ENCODE measurements at places on chromosomes 1 and 21.

- DNase-seq, result no peak
Observed at GRCh38 chr1:119312500-119312899, 56.1 kb upstream of the HAO2 start.

- DNase-seq, result no peak
Observed at GRCh38 chr1:67827688-67828087, 5.6 kb downstream of the GNG12 start.

GRCh38 chr1:44642255-44642654 lies 32.0 kb downstream of the TMEM53 start:
- DNase-seq, result no peak

DNA sequence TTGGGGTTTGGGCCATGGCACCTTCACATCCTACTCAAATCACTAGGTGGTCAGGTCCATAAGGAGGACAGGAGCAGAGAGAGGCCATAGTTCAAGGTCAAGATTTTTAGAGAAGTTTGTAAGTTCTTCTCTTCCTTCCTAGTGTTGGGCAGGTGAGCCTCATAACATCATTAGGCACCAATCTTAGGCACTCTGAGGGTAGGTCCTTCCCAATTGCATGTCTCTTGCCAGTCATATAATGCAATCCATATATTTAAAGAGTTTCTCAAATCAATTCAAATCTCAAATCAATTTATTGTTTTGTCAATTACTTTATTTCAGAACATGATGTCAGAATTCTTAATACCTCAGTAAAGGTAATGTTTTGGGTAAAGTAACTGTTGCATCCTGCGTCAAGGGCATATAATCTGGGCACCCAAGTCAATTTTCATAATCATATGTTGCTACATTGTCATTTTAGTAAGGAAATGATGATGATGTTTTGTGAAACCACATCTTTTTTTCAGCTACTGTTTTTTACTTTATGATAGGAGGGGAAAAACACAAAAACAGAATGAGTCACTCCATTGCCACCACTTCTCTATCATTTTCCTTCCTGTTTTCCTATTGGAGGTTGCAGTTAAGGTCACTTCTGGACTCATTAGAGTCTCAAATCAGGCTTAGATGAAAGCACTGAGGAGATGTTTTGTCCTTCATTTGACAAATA lies 122.7 kb downstream of the UCHL5 start:
- no peak for DNase-seq

DNA sequence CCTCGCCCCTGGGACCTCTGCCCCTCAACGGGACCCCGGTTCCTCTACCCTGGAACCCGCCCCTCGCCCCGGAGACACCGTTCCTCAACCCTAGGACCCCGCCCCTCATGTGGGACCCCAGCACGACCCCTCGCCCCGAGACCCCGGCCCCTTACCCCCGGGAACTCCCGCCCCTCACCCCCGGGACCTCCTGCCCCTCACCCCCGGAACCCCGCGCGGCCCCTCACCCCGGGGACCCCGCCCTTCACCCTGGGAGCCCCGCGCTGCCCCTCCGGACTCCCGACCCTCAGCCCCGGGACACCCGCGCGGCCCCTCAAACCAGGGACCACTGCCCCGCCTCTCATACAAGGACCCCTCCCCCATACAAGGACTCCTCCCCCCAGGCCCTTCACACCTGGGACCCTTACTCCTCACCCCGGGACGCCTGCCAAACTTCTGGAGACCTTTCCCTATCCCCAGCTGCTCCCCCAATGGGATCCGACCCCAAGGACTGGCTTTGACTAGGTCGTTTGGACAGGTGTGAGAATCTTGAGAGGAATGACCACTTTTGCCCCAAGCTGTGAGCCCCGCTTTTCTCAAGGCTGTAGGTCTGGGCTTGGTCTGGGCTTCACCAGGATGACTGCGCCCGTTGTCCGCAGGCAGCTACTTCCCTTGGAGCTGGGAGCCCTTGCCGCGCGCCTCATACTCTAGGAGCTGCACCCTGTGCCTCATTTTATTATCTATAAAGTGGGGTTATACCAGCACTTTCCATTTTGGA lies 843 bp downstream of the DIP2A start:
- DNase-seq, result no peak

GRCh38 chr1:62227496-62227895 lies 32.8 kb downstream of the L1TD1 start:
- DNase-seq, result no peak

DNA sequence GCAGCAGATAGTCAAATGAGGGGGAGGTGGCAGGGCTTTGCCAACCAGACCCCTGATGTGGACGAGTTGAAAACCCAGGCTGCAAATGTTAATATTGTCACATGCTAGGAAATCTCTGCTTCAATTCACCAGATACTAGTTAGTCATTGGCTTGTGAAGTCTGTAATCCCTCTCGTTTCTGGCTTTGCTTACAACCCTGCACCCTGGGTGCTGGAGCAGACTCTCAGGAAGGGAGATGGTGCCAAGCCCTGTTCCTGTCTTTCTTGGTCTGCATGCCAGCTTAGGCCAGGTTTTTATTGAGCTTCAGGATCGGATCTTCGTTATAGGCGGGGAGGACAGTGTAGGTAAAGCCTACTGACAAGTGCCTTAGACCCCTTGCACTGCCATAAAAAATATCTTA lies 53.3 kb downstream of the MDM4 start:
- DNase-seq, result no peak

DNA sequence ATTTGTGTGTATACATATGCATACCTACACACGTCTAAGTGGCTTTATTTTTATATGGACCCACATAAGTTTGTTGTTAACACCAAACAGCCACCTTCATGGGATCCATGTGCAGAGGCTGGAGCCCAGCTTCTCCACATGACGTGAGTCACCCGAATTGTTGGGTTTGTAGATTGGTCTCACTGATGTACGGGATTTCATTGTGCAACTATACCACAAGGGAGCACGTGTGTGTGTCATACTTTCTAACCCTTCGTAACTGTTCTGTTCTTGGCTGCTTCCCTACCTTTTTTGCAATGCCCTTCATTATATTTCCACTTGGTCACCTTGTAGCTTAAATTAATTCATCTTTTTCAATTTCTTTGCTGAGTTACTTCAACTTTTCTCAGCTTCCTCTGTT lies 21.0 kb downstream of the SPRTN start:
- DNase-seq, result no peak

DNA sequence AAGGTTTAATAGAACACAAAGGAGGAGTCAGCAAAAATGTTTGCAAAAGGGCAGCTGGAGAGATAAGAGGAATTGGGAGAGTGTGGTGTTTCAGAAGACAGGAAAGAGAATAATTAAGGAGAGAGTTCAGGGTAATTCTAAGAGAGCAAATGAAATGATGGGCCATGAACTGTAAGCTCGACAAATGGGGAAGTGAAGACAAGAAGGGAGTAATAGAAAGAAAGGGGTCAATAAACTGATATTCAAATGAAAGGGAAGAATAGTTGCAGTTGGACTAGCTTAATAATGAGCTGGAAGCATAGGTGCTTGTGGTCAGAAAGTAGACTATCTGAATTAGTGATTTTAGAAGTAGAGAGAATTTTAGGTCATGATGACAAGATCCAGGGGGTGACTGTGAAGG lies 15.6 kb upstream of the RNF220 start:
- DNase-seq, result no peak

DNA sequence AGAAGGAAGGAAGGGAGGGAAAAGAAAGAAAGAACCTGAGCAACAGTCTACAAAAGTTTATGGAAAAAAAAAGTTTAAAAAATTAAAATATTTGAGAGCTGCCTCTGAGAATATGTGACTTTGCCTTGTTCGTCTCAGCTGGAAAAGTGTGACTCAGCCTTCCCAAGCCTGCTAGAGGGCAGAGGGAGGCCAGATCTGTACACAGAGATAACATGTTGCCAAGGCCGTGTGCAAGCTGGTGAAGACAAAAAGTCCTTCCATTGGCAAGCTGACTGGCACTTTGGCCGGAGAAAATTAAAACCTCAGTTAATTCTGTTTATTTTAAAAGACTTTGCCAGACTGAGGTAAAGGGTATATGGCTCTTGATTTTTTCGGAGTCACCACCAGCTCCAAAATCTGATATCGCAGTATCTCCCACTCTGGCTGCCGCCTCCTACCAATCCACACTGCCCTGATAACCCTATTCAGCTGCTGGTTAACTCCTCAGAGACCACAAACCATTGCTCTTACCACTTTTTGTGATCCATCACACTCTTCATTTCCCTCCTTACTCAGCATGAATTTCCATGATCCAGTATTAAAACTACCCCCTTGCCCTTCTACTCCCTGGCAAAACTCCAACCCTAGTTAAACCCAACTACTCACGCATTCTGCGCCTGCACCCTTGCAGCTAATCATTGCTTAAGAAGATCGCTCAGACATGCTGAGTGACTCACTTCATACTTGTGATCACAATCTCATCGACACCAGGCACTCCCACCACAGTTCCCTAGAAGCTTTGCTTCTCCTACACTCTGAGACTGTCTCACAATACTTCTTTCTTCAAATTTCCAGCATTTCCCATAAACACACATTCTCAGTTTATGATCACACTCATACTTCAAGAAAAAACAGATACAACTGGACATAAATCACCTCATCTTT lies 5.7 kb upstream of the PPP1R15B start:
- no peak for DNase-seq

GRCh38 chr1:201556841-201557571 lies 18.1 kb downstream of the NAV1 start:
- no peak for DNase-seq

DNA sequence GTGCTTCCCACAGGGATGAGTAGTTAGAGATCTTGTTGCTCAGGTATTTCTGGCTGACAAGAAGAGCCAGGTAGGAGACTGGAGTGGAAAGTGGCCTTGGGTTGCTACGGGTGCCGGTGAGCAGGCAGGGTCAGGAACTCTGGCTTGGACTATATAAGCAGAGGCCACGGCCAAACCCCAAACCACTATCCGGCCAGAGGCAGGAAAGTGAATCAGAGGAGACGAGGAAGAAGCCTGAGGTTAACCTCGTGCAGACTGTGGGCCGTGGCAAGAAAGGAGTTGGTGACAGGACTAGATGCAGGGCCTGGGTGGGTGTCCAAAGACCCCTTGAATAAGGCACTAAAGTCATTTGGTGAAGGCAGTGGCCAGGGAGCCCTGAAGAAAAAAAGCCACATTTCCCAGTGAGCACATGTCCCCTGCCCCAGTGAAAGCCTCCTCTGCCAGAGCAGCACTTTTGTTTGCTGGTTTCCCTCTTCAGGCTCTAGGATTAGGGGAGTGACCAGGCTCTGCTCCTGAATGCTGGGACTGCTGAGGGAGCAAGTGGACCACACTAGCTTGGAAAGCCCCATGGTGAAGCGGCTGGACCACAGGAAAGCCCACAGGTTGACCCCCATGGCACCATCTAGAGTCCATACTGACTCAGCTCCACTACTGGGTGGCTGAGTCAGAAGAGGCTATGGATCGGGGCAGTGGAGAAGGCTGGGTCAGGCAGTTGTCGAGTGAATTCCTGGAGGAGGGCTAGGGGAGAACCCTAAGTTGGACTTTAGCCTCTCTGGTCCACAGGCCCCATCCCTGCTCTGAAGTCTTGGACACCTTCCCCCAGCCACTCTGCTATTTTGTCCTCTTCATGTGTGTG lies 23.4 kb downstream of the CSF1 start:
- no peak for DNase-seq

DNA sequence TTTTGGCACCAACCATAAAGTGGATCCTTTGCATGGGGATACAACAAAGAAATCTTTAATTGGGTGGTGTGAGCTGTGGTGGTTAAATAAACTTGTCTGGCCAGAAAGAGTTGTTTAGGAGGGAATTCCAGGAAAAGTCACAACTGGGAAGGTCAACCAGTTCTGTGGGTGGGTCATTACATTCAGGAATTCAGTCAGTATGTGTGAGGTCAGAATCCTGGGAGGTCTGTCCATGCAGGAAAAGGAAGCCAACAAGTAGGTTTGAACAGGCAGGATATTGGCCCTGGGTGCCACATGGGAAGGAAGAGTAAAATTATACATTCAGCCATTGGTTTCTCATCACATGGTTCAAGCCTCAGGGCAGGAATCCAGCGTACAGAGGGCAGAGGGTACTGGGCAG lies 162.3 kb upstream of the ADAMTS5 start:
- DNase-seq, result no peak

GRCh38 chr1:19124273-19124672 lies 85.8 kb downstream of the UBR4 start:
- no peak for DNase-seq

GRCh38 chr21:25895565-25896205 lies 160.9 kb downstream of the GABPA start:
- peak; percentile 39 for DNase-seq

- no peak for DNase-seq
Observed at GRCh38 chr1:9600861-9601834, 12.4 kb downstream of the TMEM201 start.

DNA sequence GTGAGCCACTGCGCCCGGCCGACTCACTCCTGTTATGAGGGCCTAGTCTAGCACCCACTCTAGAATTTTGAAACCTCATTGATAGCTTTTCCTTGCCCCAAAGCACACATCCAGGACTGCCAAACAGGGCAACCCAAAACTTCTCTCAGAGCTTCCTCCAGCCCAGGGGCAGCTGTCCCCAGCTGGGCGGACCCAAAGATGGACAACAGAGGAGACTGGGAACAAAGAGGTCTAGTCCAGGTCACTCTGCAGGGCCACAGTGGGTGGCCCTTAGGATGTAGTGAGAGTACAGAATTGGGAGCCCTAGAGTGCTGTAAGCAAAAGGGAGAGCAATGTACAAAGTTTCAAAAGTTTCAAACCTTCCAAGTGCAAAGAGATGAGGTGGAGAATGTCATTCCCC lies 1.2 kb downstream of the CD34 start:
- DNase-seq, result no peak

GRCh38 chr1:70293186-70293843 lies 61.2 kb downstream of the ANKRD13C start:
- DNase-seq, result no peak

GRCh38 chr1:236416165-236416564 lies 22.1 kb downstream of the EDARADD start:
- no peak for DNase-seq

DNA sequence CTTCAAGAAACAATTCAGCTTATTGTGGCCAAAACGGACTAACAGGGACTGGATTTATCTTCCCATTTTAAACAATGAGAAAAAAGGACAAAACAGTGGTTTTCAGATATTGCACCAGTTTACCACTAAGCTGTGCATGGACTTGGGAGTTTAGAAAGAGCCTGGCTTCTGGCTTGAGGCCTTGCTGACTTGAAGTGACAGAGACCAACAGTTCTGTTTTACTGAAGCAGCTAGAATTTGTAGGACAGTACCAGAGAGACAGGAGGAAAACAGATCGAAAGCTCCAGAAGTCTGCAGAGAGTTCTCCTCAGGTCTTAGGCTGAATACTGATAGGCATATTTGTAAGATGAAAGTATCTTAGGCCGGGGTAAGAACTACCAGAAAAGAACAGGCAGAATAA lies 20.5 kb downstream of the FCRL4 start:
- DNase-seq, result no peak
